Uterus (tissue), 4 donors: ENCODE measurements at places on chromosomes 3 and 15.

DNA sequence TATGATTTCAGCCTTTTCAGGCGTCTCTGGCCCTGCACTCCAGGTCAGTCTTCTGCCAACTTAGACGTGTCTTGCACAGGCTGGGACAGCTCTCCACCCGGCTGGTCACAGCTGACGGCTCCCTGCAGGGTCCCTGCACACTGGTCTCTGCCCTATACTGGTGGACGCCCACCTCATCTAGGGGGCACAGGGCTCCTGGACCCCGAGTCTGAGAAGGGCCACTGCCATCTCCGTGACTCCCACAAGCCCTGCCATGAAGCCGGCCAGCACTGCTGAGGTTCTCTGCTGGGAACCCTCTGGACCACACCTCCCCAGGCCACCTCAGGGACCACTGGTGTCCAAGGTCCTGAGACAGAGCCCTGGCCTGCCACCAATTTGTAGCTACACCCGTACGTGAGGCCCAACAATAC lies 40.5 kb downstream of the CYFIP1 start:
- no peak for DNase-seq

DNA sequence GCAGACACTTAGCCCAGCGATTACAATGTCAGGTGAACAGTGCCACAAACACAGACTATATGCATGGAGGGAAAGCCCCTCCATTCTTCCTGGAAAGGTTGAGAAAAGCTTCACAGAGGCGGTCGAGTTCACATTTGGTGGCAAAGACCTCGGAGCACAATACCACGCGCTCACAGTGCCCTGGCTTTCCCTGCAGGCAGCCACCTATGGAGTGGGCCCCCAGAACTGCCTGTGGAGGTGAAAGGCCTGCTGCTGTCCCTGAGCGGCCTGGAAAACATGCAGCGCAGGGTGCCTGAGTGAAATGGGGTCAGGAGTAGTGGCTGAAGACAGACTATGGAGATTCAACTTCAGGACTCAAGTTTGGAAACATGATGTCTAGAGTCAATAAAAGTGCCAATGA lies 26.9 kb downstream of the PDIA5 start:
- no peak for DNase-seq

DNA sequence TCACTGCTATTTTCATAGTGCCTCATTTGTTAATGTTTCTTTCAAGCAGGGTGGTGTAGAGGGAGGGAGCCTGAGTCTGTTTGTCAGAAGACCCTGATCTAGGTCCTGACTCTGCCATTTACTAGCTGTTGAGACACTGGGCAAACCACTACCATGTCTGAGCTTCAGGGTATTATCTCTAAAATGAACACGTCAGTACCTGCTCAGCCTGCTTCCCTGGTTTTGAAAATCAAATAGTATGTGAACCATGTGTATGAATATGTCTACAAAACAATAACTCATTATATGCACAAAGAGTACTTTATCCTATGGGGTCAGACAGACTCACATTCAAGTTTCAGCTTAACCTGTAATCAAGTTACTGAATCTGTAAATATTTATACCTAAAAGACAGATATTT lies 25.1 kb downstream of the SYNPR start:
- no peak for DNase-seq

DNA sequence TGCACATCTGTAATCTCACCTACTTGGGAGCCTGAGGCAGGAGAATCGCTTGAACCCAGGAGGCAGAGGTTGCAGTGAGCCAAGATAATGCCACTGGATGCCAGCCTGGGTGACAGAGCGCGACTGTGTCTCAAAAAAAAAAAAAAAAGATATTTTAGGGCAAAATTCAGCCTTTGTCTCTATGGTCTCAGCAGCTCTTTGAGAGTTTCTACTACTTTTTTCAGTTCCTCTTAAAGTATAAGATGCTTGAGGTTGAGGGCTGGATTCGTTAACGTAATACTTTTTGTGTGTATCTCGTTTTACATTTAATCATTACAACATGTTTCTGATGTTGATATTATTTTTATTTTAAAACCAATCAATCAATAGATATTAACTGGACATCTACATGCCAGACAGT lies 381.2 kb upstream of the TBL1XR1 start:
- no peak for DNase-seq

DNA sequence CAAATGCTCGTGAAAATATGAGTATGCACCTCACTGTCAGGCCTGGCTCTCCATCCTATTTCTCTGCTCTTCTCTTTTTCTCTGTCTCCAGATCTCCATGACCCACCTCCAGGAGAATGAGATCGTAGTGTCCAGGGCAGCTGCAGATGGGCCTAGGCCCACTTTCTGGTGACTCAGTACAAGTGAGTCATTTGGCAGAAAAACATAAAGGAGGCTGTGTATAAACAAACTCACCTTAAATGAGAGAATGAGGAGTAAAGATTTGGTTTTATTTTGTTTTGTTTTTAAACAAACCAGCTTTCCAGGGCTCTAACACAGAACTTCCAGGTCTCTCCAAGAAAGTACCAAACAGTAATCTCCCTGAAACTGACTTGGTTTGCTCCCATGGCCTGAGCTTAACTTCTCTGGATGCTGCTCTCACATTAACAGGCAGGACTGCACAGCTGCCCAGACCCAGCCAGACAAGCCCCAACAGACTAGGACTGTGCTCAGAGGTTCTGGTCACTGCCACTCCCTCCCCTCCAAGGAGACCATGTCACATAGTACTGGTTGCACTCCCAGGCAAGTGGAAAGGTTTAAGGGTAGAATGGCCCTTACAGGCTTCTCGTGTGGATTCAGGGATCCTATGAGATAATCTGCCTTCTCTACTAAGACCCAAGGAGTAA lies 1.5 kb upstream of the HEG1 start:
- peak; percentile 71 for DNase-seq

DNA sequence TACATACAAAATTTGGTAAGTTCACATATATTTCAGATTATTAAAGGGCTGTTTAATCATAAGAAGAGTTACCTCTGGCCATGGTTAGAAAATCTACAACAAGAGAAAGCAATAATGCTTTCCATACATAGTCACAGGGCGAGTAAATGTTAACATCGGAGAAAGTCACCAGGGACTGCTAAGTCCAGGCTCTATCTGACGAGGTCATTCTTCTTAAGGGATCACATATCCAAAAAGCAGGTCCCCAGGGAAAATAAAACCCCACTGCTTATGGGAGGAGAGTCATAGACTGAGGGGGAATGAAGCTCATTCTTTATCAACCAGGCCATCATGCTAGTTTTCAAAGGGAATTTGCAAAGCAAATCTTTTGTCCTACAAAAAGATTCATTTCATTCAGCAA lies 3.1 kb downstream of the PCYT1A start:
- no peak for DNase-seq

- DNase-seq: no peak
Observed at GRCh38 chr3:81218023-81218422, 543.4 kb downstream of the GBE1 start.

- no peak for DNase-seq
Observed at GRCh38 chr3:30629746-30630145, 23.3 kb downstream of the TGFBR2 start.

DNA sequence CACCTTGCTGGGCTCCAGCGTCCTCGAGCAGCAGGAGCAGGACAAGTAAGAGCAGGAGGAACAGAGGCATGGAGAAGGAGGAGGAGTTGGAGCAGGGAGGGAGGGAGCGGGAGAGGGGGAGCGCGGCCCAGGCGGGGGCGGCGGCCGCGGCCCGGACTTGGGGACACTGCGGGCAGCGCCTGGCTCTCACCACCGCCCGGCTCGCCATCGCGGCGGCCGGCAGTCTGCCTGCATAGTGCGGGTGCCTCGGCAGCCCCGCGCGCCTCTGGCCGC lies 440 bp downstream of the DCBLD2 start:
- peak; percentile 53 for DNase-seq

DNA sequence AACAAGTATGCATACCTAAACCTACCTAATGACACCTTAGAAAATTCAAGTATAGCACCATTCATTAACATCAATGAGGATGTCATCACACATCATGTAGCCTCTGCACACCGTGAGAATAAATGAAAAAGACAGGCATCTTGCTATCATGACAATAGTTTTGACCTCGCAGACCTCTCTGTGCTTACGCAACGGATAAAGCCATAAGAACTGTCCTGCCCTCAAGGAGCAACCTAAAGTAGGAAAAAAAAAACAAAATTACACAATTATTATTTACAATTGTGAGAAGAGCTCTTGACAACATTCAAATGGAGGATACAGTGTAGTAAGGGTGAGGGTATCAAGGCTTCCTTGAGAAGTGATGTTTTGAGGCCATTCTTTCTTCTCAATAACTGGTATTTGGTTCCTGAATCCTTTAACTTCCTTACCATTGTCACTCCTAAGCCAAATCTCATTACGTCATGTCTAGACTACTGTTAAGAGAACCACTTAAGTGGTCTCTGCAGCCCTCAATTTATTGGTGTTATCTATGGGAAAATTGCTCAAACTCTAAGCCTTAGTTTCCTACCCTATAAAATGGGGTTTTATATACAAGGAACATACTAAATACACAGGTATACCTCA lies 7.0 kb upstream of the SETD5 start:
- no peak for DNase-seq

- no peak for DNase-seq
Observed at GRCh38 chr15:64845831-64846595, 4.3 kb downstream of the PLEKHO2 start.

DNA sequence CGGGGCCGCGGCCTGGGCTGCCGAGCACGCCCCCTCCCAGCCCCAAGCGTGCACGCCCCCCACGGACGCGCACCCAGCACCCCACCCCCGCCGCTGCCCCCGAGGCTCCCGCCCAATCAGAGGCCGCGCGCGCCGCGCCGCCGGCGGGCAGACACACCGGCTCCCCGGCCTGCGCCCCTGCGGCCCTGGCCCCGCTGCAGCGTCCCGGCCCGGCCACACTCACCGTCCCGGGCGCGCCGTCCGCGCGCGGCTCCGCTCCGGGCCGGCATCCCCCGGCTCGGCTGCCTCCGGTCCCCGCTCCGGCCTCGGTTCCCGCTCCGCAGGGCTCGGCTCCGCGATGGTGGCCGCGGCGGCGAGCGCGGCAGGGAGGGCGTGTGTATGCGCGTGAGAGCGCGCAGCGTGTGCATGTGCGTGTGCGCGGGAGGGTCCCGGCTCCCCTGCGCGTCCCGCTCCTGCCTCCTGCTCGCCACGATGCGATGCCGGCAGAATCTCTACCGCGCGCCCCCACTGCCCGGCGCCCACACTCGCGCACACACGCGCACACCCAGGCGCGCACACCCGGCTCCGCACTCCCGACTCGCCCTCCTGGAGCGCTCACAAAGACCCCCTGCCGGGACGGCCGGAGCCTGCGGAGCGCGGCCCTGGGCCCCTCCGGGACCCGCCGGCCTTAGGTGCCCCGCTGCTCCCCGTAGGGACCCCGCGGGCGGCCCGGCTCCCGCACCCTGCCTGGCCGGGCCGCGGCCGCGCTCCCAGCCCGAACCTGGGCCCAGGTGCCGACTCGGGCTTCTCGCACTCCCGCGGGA lies 186.5 kb upstream of the LINGO1 start:
- no peak for DNase-seq

DNA sequence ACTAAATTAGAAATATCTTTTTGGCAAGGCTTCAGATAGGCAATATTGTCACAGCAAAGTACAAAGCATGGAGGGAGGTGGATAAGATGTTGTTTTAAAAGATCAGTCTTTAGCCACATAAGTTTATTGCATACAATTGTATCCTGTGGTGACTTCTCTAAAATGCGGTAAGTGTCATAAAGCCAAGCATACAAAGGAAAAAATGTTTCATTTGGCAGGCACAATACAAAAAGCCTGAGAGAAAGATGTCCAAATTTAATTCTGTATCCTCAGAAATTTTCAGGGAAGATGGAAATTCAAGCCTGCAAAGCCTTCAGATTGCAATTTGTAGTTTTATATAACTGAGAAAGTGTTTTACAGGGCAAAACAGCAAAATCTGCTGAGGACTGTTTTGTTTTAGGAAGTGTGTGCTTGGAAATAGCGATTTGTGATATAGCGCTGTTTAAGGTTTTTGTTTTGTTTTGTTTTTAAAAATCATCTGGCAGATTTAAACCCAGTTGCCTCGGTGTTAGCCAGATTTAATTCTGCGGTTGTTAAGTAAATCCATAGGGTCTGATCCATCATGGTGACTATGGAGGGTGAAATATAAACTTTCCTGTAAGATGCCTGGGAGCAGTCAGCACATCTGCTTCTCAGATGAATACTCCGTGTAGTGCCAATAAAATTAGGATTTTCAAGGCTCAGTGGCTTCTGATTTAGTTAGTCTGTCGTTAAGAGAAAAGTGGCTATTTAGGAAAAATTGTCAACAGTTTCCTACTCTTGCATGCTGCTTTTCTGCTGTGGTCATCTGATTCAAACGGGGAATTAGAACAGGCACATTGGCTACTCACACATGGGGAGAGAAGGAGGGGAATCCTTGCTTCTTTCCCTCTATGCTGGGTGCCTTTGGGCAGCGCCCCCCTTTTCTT lies 8.0 kb downstream of the KAT2B start:
- DNase-seq: no peak

DNA sequence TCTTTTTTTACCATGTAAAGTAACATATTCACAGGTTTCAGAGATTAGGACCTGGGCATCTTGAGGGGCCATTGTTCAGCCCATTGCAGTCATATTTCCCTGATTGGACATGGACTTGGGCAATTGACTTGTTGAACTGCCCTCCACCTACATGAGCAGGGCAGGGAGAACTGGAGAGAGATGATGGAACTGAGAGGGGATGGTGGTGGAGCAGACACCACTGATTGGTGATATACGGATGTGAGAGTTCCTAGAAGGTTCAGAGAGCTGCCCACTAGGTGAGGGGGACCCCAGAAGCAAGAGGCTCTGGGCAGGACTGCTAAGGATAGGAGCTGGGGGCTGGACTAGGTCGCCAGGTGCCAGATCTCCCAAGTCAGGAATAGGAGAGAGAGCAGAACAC lies 37.8 kb upstream of the SIAH2 start:
- no peak for DNase-seq

- no peak for DNase-seq
Observed at GRCh38 chr15:90650117-90650955, 66.8 kb upstream of the BLM start.

- DNase-seq: no peak
Observed at GRCh38 chr3:18054625-18055024, 312.2 kb upstream of the TBC1D5 start.

DNA sequence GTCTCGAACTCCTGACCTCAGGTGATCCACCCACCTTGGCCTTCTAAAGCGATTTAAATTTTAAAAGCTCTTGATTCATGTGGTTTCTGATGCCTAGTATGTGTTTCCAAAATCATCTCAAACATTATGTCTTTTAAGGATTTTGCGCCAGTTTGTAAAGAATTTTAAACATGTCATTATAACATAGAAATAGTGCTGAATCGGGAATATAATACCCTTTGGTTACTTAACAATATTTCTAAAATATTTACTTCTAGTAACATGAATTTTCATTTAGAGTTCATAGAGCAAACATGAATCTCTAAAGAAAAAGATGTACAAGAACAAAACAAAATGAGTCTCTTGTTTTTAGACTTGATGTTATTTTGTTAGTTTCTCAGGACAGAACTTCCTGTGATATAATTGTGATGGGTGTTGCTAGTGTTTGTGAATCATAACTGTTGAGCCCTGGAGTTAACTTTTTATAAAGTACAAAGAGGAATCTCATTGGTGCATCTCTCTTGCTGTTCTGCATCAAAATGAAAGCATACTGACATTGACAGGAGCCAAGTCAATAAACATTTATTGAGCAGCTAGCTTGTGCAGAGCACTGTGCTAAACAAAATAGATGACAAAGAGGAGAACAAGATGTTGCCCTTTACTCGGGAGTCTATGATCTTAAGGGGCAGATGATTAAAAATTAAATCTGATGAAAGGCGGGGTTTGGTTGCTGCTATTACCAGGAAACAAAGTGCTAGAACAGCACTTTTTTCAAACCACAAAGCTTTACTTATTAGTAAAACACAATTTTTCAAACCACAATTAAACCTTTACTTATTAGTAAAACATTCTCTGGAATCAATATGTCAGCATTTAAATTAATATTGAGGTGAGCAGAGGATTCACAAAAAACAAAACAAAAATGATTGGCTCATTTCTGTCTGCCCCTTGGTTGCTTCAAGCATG lies 73.4 kb downstream of the MME start:
- DNase-seq: no peak
